ENCODE measurements at places on chromosomes 5 and 9. TPM values are rescaled to one million over a fixed set of nuclear protein-coding genes. Genes with fewer than 3 reads are reported as not detected.

KCNV2 gene
- total RNA-seq: not detected

LEAP2 gene
- total RNA-seq: 2.0 TPM

ACTBL2 gene
- total RNA-seq: not detected

ARL14EPL gene
- total RNA-seq: not detected

CAVIN4 gene
- total RNA-seq: 12.9 TPM

CATSPER3 gene
- 1.2 TPM for total RNA-seq

EDIL3 gene
- total RNA-seq: 78.0 TPM

PIP5K1B gene
- 2.7 TPM for total RNA-seq

ORM2 gene
- total RNA-seq: not detected

IFNA5 gene
- not detected for total RNA-seq

ZNG1F gene
- total RNA-seq: 18.7 TPM

REEP2 gene
- total RNA-seq: 71.0 TPM

PIP5KL1 gene
- total RNA-seq: 1.4 TPM

DNA sequence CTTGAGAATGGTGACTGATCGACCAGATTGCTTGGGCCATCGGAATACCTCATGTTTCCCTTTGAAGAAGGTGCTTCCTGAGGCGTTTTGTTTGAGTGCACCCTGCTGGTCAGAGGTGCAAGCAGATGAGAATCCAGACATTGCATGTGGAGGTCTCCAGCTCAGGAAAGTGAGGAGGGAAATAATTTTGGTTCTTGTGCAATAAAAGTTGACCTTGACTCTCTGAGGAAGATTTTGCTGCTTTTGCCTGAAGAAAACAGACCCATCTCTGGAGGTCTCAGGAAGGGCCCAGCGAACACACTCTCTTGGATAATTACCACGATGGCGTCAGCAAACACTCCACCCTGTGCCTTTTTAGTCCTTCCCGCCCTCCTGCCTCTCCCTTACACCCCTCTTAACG is 69.7 kb downstream of the GRAMD2B start:
- no peak for DNase-seq

GRCh38 chr5:94082405-94082804 is 341.0 kb upstream of the POU5F2 start:
- DNase-seq: no peak

DNA sequence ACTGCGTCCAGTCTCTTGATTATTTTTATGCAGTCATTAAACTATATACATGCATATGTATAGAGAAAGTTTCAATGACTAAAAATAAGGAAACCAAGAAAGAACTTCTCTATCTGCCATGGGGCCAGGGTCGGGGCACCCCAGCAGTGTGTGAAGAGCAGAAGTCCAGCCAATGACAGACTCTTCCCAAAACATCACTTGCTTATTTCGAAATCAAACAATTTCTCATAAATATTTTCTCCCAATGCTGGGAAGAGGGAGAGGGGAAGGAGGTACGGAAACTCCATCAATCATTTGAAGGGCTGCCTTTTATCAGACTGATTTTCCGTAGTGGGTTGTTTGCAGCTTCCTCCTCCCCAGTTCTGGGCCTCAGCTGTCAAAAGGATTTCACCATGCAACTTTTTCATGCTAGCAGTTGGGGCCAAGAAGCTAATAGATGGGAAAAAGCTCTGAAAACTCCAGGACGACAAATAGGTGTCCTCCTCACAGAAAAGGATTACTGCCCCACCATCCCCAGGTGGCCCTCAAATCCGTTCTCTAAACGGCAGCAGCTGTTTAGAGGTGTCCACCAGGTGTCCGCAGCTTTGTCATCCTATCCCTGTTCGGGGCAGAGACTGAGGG is 617 bp upstream of the FPGS start:
- no peak for DNase-seq

GRCh38 chr5:121797681-121798518 is 53.8 kb upstream of the FTMT start:
- DNase-seq: no peak

GRCh38 chr5:115343855-115344254 is 47.4 kb upstream of the CCDC112 start:
- DNase-seq: no peak

GRCh38 chr9:93906195-93906880 is 48.8 kb downstream of the BARX1 start:
- DNase-seq: no peak

GRCh38 chr5:180649297-180650039 is at the start of gene FLT4:
Gene FLT4 (minus strand): TSS chr5:180649600. CDS start chr5:180649545, 55 bp downstream.
- DNase-seq: no peak

- DNase-seq: no peak
Measured at GRCh38 chr9:113868501-113868900, 7.6 kb upstream of the ZNF618 start.

DNA sequence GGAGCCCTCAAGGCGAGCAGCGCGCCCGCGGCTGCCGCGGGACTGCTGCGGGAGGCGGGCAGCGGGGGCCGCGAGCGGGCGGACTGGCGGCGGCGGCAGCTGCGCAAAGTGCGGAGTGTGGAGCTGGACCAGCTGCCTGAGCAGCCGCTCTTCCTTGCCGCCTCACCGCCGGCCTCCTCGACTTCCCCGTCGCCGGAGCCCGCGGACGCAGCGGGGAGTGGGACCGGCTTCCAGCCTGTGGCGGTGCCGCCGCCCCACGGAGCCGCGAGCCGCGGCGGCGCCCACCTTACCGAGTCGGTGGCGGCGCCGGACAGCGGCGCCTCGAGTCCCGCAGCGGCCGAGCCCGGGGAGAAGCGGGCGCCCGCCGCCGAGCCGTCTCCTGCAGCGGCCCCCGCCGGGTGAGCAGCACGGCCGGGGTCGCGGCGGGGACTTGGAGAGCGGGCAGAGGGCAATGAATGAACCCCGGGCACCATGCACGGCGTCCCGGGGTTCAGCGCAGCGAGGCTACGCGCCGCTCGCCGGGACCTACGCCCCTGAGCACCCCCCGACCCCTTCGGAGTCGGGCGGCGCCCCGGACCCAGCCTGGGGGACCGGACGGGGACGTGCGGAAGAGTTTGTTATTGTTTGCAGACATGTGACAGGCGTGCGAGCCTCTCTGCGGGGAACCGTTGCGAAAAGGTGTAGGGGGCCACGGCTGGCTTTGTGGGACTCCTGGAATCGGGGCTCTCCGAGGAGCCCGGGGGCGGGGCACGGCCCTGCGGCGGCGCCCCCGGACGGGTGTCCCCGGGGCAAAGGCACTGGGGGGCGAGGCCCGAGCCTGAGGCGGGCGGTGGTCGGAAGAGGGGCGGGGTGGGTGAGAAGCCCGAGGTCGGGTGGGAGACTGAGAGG is 553 bp downstream of the MAP3K1 start:
- DNase-seq: no peak

GRCh38 chr9:16312962-16313546 is 557.4 kb downstream of the BNC2 start:
- DNase-seq: no peak

GRCh38 chr9:125440411-125440810 is 178.8 kb downstream of the GAPVD1 start:
- DNase-seq: no peak

DNA sequence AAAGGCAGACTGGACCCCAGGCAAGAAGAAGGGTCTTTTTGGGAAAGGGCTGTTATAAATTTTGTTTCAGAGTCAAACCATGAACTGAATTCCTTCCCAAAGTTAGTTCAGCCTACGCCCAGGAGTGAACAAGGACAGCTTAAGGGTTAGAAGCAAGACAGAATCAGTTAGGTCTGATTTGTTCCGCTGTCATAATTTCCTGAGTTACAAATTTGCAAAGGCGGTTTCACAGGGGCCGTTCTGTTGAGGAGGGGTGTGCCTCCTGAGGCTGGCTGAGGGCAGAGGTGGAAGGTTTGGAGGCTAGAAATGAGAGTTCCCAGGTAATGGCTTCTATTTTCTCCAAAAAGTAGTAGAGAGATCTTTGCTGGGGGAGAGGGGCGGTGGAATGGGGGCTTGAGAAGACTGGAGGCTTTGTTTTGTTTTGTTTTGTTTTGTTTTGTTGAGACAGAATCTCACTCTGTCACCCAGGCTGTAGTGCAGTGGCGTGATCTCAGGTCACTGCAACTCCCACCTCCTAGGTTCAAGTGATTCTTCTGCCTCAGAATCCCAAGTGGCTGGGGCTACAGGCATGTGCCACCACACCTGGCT is 4.1 kb upstream of the CERCAM start:
- DNase-seq: no peak

DNA sequence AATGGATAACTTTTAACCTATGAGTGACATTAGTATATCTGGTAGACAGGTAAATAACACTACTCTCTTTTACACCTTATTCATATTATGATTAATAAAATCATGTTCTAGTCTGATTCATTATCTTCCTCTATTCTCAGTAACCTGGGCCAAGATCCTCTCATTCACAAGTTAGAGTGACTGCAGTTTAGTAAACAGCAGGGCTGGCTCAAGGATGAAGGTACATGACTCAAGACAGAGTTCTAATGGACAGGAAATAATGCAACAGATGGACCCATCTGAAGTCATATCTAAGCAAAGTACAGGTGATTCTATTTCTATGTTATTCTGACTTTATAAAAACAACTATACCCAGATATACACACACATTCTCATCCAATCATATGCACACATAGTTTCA is 582.5 kb upstream of the CDH18 start:
- no peak for DNase-seq

- no peak for DNase-seq
Measured at GRCh38 chr5:107100121-107100520, 570.6 kb downstream of the EFNA5 start.

- DNase-seq: peak; percentile 25
Measured at GRCh38 chr9:12972608-12973589, 198.1 kb downstream of the LURAP1L start.

GRCh38 chr9:35516479-35516878 is 26.6 kb downstream of the RUSC2 start:
- DNase-seq: no peak

DNA sequence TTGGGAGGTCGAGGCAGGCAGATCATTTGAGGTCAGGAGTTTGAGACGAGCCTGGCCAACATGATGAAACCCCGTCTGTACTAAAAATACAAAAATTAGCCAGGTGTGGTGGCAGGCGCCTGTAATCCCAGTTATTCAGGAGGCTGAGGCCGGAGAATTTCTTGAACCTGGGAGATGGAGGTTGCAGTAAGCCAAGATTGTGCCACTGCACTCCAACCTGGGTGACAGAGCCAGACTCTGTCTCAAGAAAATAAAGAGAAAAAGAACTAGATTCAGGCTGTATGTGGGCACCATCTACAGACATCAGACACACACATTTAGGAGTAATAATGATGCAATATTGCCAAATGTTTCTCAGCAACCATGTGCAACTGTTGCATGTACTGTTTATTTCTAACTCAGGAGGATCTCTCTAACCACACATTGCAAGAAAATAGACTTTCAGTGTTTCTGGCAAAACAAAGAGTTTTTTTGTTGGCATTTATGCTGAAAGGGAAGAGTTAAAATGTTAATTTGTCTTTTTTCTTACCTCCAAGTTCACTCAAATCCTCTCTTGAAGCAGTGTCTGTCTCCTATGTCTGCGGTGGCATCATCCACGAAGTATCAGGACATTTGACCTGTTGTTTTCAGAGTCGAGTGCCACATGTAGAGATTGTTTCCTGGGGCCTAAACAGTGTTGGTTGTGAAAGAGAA is 5.1 kb upstream of the ORM1 start:
- no peak for DNase-seq

GRCh38 chr5:93735378-93735777 is 6.0 kb downstream of the POU5F2 start:
- DNase-seq: no peak

DNA sequence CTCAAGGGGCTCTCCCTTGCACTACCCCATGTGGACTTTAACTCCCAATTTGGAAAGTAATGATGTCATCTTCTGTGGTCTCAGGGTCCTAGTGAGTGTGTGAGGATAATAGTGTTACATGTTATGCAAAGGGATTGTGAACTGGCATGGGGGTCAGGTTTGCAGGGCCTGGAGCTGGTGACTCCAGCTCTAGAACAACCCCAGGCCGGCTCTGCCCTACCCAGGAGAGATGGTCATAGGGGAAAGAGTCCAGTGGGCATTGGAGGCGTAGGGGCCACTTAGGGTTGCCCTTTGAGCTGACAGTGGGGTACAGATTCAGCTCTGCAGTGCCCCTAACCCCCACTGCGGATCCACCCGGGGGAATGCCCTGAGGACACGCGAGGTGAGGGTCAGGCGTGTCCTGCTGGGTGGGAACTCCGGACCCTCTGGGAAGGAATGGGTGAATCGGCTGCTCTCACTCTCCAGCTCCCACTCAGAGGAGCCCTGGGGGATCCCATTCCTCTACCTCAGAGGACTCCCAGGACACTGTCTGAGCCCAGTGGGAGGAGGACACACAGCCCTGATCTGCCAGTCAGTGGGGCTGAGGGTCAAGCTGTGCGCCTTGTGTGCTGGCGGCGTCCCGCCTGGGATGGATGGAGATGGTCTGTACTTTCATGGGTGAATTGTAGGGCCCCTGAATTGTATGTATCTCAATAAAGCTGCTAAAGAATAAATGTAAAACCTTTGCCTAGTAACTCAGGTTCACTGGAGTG is 2.5 kb upstream of the NKD2 start:
- no peak for DNase-seq

GRCh38 chr5:124277767-124278545 is 468.5 kb downstream of the ZNF608 start:
- DNase-seq: no peak

DNA sequence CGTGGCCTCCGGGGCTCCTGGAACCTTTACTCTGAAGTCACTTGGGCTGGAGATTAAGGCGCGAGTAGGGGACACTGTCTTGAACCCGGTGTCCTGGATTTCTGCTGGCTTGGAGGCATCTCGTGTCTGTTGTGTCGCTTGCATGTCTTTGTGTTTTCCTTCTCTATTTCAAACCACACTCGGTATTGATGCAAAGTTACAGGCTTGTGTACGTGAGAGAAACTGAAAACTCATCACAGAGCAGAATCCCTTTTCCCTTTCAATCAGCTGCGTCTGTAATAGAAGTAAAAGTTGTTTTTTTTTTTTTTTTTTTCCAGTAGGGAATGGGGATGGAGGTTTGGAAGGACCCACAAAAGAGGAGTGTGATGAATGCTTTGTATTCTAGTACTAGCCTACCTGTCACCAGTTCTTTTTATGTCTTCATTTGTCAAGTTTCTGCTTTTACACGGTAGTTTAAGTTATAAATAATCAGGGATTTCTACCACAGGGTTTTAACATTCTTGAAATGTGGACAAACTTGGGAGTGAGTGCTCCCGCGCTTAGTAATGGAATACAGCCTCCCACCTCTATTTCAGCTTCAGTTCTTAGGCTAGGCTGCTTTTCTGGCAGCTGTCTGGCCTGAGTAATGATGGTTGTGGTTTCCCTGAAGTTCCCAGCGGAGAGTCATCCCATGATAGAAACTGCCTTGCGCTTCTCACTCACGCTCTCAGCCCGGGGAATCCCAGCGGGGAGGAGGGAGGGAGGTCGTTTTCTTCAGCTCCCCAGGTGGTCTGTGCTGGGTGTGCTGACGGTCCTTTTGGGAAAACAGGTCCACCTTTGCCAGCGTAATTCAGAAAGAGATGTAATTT is 763 bp downstream of the TJP2 start:
- peak; percentile 50 for DNase-seq

DNA sequence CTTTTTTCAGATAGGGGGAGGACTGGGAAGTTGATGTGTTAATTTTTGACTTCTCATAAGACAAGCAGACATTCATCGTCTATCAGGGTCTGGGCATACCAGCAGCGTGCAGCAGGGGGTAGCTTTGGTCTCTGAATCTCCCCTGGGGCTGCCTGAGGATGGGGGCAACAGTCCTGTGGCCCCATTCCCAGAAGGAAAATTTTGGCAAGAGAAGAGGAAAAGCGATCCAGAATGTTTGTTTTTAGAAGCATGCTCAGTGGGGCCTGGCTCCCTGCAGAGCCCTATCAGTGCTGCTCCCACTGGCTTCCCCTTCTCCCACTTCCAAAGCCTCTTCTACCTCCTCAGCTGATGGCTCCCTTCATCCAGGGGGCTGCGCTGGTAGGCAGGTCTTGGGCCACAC is 194.8 kb upstream of the IL12B start:
- no peak for DNase-seq

GRCh38 chr5:94674490-94675382 is 56.3 kb downstream of the SLF1 start:
- no peak for DNase-seq

All from occipital lobe (tissue), 3 donors.